ENCODE measurements at places on chromosomes 1 and 21.

- no peak for DNase-seq
Measured at GRCh38 chr1:15196807-15197530, 43.4 kb downstream of the TMEM51 start.

GRCh38 chr1:94769551-94769950 is 50.6 kb upstream of the SLC44A3 start:
- no peak for DNase-seq

- DNase-seq = no peak
Measured at GRCh38 chr1:107061886-107062285, 5.4 kb downstream of the PRMT6 start.

GRCh38 chr1:203186091-203186445 is 436 bp downstream of the CHI3L1 start:
- no peak for DNase-seq

- no peak for DNase-seq
Measured at GRCh38 chr1:21898326-21899200, 38.5 kb downstream of the HSPG2 start.

- DNase-seq = no peak
Measured at GRCh38 chr1:37794372-37795339, 1.0 kb downstream of the MANEAL start.

DNA sequence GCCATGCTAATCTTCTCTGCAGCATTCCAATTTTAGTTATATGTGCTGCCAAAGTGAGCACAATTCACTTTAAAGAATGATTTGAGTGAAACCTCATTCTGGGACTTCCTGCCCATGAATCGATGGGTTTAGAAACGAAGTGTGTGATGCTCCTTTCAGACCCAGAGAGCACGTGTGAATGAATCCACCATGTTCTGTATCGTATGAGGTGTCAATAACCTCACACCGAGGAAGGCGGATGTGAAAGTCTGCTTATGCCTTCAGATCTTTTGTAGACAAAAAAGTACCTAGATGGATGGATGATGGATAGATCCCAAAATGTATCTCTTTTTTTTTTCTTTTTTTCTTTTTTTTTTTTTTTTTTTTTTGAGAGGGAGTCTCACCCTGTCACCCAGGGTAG is 13.8 kb downstream of the UBASH3A start:
- no peak for DNase-seq

DNA sequence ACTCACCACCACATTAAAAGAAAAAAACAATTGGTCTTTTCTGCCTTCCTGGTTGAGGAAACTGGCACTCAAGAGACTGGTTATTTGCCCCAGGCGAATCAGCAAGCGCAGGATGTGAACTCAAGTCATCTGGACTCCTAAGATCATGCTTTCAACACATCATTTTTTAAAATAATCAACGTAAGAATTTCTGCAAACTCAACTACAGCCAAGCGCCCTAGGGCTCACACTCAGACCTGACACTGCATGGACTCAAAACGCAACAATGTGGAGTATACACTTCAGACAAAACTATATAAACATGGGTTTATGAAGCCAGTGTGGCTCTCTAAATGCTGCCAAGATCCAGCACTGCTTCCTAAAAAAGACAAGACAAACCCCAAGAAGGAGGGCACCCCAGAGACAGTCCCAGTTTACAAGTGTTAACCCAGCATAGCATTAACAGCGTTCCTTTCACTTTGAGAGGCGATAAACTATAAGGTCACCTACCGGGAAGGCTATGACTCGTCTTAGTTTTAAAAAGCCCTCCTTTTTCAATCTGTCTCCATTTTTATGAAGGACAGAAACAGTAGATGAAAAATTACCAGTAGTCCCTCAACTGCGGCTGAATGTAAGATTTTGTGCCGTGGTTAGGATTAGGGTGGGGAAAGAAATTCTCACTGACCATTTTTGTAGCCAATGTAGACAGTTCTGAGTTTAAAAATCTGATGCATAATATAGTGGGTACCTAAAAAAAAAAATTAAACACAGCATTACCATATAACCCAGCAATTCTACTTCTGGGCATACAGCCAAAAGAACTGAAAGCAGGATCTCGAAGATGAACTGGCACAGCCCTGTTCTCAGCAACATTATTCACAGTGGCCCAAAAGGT is 54.8 kb downstream of the SIPA1L2 start:
- DNase-seq = no peak

DNA sequence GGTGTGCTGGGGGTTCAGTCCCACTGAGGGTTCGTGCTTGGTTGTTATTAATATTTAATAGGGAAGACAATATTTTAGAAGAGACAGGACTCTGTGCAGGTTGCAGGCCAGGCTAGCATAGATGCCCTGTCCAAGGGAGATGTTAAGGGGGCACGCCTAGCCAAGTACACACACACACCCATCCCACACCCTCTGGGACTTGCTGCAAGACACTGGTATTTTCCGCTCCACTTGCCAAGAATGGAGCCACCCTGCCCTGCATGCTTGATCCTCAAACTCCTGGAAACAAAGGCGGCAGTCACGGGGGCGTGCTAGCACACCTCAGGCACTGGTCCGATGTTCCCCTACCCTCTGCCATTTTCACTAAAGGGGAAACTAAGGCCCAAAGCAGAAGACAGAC is 99.1 kb downstream of the MRPL37 start:
- no peak for DNase-seq

- no peak for DNase-seq
Measured at GRCh38 chr1:161216945-161217712, 2.0 kb downstream of the FCER1G start.

- DNase-seq = peak; percentile 58
Measured at GRCh38 chr1:151993084-151993733, 450 bp downstream of the S100A10 start.

- no peak for DNase-seq
Measured at GRCh38 chr1:924656-925560, 1.2 kb downstream of the SAMD11 start.

DNA sequence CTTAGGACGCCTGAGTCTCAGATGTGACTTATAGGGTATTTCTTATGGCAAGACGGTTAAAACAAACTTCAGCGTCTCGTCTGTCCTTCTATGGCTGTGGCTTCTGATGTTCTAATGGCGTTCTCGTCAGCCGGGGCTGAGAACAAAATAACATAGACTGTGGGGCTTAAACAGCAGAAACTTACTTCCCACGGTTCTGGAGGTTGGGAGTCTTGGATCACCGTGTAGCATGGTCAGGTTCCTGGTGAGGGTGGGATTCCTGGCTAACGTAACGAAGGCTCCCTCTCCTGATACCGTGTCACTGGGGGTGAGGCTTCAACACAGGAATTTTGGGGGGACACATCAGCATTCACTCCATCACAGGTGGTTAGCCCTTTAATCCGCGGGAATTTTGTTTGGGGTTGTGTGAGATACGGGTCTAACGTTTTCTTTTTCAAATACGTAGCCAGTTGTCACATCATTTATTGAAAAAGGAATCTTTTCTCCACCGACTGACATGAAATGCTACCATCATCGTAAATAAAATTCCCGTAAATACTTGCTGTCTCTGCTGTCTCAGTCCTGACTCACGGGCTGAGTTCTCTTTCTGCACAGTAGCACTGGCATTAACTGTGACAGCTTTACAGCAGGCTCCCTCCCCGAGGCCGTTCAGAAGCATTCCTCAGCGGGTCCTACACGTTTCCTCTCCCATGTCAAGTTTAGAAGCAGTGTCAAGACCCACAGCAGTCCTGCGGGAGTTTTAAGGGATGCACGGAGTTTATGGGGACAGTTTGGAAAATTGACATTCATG is 8.1 kb upstream of the POFUT2 start:
- no peak for DNase-seq

GRCh38 chr1:43616383-43616782 is 33.6 kb upstream of the KDM4A start:
- DNase-seq = no peak

DNA sequence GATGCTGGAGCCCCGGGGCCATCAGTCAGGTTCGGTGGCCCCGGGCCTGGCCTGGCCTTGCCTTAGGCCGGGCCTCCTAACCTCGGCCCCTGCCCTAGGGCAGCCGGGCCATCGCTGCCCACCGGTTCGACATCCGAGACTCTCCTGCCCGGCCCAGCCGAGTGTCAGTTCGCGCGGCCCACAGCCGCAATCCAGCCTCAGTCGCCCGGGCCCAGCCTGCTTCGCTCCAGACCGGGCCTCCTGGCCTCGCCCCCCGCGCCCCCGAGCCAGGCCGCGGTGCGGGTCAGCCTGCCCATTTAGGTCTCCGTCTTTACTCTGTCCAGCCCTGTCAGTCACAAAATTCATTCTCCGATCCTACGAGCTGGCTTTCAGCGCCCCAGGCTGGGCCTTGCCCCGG is 777 bp downstream of the LRRC41 start:
- DNase-seq = no peak

- peak; percentile 90 for DNase-seq
Measured at GRCh38 chr1:156725683-156726280, 2.5 kb upstream of the METTL25B start.

DNA sequence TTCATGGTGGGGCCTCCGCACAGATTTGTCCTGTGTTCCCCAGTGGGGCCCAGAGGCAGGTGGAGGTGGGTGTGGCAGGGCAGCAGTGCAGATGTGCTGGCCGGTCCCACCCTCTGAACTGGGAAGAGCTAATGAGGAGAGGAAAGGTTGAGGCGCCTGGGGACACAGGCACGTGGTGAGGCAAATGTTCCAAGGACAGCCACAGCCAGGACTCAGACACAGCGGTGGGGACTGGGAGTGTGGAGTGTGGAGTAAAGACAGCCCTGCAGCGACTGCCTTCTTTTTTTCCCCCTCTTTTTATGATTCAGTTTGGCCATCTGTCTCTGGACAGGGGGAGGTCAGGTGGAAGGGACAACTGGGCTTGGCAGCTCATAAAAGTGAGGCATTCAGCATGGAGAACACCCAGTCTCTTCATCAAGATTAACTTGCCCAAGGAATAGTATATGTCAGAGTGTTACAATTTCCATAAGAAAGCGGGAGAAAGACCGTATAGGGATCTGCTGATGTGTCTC is 104.2 kb upstream of the GCLM start:
- DNase-seq = peak; percentile 55

DNA sequence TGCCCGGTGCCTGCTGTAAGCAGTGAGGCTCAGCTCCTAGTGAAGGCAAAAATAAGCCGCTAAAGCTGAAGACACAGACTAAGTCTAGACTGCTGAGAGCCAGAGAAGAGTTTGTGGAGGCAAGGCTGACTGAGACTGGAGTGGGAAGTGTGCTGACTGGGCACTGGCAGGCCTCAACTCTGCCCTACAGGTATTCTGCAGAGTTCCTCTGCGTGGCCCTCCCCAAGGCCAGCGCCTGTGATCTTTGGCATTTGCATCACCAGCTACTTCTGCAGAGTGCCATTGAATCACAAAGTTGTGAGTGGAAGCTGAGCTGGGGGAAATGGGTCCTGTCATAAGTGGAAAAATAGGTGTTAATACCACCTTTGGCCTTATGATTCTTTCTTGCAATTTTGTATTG is 905.7 kb downstream of the PLA2G4A start:
- DNase-seq = no peak

DNA sequence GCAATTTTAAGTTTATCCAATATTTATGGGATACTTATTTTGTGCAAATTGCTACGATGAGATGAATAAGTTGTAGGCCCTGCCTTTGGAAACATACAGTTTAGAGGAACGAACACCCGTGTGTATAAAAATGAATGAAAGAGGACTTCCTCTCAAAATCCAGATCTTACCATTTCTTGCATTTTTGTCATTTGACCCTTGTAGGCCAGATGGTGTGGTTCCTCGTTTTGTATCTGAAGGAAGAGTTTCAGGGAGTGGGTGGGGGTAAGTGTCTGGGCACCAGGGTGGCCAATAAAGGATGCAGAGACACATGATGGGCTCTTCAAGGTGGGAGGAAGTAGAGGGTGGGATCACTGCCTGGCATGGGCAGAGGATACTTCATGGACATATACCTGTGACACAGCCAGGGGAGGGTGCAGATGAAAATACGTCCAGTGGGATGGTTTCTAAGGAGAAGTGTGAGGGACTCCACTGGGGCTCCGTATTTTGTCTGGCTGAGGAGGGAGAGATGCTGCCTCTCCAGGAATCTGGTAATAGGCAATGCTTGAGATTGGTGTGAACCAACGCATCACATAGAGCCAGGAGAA is 14.4 kb downstream of the MAPKAPK2 start:
- no peak for DNase-seq
